Activated CD8-positive, alpha-beta memory T cell treated with anti-CD3 and anti-CD28 coated beads, Interleukin-2, amount 10 ng/mL, durations not matched to agents 7 days and 5 days (primary cell): ENCODE measurements at places on chromosomes 12 and 14. TPM values are rescaled to one million over a fixed set of nuclear protein-coding genes. Genes with fewer than 3 reads are reported as not detected.

Gene NR4A1
- 8.4 TPM for total RNA-seq

Gene ARHGEF25
- total RNA-seq = 0.84 TPM

Gene OVCH1
- total RNA-seq = not detected

DNA sequence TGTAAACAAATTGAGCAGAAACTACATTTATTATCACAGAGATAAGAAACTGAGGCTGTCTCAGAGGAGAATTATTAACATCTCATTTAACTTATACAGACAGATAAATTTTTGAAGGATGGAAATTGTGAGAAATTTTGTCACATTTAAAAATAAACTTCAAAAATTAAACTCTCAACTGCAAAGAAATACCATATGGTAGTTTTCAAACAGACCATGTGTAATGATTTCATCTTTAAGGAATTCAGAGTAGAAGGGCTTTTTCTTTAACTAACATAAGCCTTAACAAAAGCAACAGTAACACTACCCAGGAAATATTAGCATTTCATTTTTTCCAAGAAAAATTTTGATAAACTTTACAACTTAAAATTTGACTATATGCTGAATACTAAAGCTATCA lies 26.6 kb downstream of the NUP37 start:
- DNase-seq = no peak
- H3K4me1 ChIP-seq = peaks cover 8% of the 10 kb centered on the region
- peaks cover 28% of the 10 kb centered on the region for H3K36me3 ChIP-seq
- H3K4me3 ChIP-seq = no peak overlapping the region
